ENCODE measurements at places on chromosomes 1 and 21. TPM values are rescaled to one million over a fixed set of nuclear protein-coding genes. Genes with fewer than 3 reads are reported as not detected.

DNA sequence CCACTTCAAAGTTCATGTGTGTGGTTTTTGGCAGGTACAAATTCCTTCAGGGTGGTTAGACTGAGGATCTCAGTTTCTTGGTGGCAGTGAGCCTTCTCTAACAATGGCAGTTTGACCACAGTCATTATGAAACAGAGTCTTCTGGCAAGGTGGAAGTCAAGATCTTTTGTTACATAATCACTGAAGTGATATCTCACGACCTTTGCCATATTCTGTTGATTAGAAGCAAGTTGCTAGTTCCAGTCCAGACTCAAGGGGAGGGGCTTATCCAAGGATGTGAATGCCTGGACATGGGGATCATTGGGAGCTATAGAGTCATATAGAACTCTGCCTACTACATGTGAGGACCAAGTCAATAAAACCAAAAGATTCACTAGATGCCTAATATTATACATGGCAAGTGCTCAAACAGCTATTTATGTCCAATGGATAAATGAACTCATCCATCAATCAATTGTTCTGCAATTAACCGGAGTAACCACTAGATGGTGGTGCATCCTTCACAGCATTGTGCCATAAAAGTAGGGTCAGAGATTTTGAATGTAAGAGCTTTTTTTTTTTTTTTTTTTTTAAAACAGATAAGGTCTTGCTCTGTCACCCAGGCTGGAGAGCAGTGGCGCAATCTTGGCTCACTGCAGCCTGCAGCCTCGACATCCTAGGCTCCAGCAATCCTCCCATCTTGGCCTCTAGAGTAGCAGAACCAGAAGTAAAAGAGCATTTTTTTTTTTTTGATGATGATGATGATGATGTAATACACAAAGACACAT is 131.9 kb downstream of the CRB1 start:
- no peak for ATAC-seq

- ATAC-seq, result peak; percentile 34
Measured at GRCh38 chr1:2415801-2416208, 3.4 kb upstream of the PEX10 start.

- no peak for ATAC-seq
Measured at GRCh38 chr1:71399594-71399993, 318.8 kb upstream of the ZRANB2 start.

DNA sequence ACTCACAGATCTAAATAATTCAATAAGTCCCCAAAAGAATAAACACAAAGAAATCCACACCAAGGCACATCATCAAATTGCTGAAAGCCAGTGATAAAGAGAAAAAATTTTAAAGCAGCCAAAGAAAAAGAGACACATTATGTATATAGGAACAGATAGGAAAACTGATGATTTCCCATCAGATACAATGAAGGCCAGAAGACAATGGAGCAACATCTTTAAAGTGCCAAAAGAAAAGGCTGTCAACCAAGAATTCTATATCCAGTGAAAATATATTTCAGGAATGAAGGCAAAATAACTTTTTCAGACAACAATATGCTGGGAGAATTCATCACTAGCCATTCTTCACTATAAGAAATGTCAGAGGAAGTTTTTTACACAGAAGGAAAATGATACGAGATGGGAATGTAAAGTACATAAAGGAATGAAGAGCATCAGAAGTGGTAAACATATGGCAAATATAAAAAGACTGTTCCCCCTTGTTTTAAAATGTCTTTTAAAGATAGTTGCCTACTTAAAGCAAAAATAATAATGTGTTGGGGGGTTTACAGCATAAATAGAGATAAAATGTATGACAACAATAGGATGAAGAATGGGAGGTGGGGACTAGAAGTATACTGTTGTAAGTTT is 9.4 kb upstream of the MYOG start:
- no peak for ATAC-seq

The E2F2 gene
- 13.9 TPM for total RNA-seq

The TRPM2 gene
- 1.2 TPM for total RNA-seq

- ATAC-seq, result peak; percentile 94
Measured at GRCh38 chr1:198212675-198213074, 55.9 kb downstream of the NEK7 start.

The SLC9C2 gene
- 0.12 TPM for total RNA-seq

The ARTN gene
- total RNA-seq, result 7.4 TPM

The LCE6A gene
- not detected for total RNA-seq

The ERICH3 gene
- not detected for total RNA-seq

DNA sequence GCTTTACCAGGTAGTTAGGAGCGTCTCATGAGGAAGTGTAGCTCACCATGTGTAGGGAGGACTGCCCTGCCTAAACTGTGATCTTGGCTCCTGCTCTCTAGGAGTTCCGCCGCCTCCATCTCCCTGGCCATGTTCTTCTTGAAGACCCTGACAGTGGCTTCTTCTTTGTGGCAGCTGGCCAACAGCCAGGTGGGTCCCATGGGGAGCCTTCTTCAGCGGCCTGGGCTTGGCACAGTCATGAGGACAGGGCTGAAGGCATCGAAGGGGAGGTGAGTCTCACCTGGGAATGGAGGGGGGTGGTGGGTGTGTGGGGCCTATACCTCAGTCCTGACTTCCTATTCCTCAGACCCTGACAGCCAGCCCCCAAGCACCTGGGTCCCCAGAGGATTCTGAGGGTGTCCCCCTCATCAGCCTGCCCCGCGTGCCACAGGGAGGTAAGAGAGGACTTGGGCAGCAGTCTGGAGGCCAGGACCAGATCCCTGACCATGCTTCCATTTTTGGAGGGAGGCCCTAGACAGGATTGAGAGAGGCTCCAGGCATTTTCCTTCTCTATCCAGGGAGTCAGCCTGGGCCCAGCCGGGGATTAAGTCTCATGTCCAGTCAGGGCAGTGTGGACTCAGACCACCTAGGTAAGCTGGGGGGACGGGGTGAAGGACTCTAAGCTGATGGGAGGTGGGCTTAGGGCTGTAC is 21.4 kb downstream of the HYI start:
- ATAC-seq, result no peak

DNA sequence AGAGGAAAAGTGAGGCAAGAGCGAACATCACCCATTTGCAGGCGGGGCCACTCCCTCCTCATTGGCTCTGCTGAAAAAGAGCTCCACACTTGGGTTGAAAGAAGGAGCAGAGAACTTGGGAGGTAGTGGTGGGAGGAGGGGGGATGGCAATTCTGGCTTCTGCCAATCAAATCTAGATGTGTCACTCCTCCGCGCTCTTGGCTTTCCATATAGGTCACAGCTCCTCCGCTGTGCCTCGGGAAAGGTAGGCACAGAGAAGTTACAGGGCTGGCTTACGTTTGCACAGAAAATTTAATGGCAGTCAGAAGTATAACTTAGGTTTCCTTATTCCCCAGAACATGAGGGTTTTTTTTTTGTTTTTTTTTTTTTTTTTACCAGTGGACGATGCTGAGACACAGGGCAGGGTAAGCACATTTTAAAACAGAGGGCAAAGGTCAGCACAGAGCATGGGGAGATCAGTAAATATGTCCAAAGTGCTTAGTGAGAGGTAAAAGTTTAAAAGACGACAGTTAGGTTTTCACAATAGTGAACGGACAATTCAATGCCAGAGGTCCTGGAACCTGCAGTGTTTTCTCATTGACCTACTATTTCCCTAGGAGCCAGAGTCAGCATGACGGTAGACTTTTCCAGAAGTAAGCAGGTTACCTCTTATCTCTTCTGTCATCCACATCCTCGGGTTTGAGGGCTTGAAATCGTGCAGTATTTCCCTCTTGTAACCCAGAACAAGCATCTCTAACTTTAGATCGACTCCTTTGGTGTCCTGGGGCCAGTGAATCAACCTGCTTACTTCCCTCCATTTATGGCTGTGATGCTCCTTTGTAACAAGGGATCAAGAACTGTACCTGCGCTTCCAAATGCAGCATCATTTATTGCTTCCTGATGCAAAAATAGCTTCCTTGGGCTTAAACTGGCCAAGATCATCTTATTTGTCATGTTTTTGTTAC is 258.9 kb upstream of the PROX1 start:
- ATAC-seq, result no peak

DNA sequence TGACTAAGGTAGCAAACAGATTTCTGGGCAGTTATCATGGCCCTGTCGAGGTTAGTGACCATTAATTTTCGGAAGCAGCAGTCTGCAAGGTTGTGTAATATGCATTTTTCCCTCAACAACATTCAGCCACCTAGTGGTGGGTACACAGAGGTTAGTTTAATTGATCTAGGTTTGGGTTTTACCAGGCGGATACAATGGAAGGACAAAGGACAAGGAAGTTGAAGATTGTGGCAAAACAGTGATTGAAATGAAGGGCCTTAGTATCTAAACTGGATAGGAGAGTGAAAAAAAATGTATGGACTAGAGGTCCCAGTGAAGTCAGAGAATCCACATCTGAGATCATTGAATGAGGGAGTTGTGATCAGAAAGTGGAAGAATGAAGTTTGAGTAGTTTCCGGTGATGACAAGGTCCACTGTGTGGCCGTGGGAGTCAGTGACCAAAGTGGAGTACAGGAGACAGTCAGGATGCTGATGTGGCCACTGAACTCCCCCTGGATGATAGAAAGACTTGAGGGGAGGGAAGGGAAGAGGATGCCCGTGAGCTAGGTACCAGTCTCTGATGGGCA is 2.8 kb downstream of the ARMH1 start:
- no peak for ATAC-seq

The CHI3L2 gene
- 7.7 TPM for total RNA-seq

The FMO3 gene
- 1.4 TPM for total RNA-seq

- ATAC-seq, result no peak
Measured at GRCh38 chr1:151039521-151039920, 3.1 kb downstream of the BNIPL start.

The S100A7 gene
- total RNA-seq, result 5,647 TPM

DNA sequence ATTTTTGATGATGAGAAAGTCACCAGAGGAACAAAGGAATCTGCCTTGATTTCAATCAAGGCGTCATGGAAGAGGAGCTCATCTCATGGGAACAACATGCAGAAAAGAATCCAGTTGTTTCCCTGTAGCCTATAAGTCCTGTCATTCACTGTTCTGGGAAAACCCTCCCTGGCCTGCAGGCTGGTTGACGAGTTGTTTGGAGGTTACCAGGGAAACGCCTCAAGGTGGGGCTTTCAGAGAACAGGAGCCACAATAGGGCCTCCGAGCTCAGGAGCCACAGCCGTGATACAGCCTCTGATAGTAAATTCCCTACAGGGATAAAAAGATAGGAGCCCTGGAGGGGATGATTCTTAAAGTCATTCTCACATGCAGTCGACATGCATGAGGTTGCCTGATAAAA is 135.2 kb downstream of the PSMG1 start:
- ATAC-seq, result peak; percentile 84

DNA sequence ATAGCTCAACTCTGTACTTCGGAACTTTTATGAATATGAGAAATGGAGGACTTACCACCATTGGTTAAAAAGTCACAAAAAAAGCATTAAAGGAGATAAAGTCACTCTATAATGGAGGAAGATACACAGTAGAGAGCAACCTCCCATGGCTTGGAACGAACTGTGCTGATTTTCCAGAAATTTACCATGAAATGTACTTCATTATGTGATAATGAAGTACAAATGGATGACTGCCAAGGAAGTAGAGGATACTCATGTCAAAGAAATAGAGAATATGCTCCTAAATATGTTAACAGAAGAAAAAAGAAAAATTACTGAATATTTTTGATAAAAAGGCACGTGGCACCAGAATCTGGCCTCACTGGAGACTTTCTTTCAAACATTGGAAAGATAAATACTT is 23.6 kb upstream of the PLA2G2E start:
- no peak for ATAC-seq

The NUF2 gene
- total RNA-seq, result 8.6 TPM

All from esophagus mucosa (tissue), 1 donor.